ENCODE measurements at places on chromosomes 3 and 15.
A peak's percentile ranks its signal among the peaks of the same experiment; 100 is the strongest.

DNA sequence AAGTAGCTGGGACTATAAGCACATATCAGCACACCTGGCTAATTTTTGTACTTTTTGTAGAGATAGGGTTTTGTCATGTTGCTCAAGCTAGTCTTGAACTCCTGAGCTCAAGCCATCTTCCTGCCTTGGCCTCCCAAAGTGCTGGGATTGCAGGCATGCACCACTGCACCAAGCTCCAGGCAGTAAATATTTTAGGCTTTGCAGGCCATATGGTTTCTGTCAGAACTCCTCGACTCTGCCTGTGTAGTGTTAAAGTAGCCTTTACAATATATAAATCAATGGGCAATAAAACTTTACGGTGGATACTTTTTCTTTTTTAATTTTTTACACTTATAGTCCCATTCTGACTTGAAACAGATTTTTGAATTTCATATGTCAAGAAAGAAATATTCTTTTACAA lies 41.6 kb downstream of the DAG1 start:
- no peak for DNase-seq

DNA sequence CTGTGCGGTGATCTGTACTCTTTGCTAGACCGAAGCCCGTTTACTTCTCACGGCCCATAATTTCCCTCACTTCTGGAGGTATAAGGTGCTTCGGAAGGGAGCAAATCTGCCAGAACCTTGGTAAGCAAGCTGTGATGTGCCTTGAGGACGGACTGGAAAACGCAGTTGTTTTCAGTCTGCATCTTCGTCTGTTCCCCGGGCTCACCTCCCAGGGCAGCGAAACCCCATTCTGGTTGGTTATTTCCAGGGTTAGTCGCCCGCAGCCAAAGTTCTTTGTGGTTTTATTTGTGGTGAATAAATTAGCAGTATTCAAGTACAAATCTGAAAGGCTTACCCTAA lies 401 bp downstream of the RAMAC start:
- peak; percentile 14 for DNase-seq

GRCh38 chr15:58410353-58410752 lies 21.4 kb upstream of the LIPC start:
- DNase-seq = no peak

- DNase-seq = no peak
Measured at GRCh38 chr3:186815435-186815834, 9.2 kb upstream of the RFC4 start.

DNA sequence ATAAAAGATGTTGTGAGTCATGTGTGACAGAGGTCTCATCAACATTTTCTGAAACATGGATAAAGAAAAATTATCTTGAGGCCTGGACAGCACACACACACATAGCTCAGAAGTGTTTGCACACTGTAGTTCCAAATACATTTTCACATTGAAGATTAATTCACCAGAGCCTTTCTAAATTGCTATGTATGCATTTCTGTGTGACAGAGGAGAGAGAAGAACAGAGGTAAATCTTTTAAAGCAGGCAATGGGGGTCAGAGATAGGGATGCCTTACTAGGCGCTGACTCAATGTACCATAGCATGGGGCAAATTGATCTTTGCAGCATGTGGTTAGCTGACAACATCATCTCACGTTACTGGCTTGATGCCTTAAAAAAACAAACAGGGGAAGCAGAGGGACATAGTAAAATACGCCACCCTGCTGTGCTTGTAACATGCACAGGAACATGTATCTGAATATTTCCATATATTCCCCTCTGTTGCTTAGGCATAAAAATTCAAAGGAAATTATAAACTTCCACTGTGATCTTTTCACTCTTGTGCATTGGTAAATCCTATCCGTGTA lies 7.7 kb downstream of the POU1F1 start:
- DNase-seq = no peak

GRCh38 chr3:139846729-139847128 lies 88.3 kb upstream of the CLSTN2 start:
- DNase-seq = no peak

- no peak for DNase-seq
Measured at GRCh38 chr3:121649645-121650044, 11.1 kb downstream of the HCLS1 start.

- peak; percentile 5 for DNase-seq
Measured at GRCh38 chr3:111338059-111338698, 203.8 kb upstream of the CD96 start.

DNA sequence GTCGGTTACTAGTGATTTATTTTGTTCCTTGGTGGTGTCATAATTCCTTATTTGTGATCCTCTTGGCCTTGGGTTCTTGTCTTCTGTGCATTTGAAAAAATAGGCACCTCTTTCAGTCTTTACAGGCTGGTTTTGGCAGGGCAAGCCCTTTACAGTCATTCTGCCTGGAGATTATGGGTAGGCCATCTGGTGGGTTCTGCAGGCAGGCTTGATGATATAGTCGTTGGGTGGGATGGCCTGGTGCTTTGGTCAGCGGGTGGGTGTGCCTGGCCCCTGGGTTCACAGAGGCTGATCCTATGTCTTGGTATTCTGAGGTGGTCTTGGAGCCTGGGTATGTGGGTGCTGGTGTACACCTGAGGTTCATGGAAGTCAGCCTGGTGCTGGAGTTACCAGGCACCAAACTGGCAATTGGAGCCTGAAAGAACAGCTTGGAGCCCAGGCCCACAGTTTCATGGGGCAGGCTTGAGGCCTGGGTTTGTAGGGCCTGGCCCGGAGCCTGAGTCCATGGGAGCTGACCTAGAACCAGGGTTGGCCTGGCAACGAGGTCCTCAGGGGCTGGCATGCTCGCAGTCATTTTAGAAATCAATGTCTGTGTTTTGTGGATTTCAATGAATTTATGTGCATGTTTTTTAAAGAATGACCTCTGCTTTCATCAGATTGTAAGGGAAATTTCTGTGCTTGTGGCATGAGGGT lies 63.3 kb downstream of the DOCK3 start:
- no peak for DNase-seq

DNA sequence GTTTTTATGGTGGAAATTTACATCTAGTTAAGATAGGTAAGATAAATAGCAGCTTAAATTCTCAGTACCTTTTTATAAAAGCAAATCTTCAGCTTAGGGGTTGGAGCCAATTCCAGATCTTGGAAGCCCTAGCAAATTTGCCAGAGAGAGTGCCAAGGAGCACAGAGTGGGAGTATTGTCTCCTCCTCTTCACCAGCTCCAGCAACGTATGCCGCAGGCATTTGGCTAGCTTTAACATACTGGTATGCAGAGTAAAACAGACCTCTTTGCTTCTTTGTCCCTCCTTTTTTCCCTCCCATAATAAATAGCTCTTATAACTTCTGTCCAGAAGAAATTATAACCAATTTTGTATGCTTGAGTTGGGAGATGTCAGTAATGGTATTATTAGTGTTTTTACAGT lies 140.4 kb downstream of the DIPK2A start:
- no peak for DNase-seq

DNA sequence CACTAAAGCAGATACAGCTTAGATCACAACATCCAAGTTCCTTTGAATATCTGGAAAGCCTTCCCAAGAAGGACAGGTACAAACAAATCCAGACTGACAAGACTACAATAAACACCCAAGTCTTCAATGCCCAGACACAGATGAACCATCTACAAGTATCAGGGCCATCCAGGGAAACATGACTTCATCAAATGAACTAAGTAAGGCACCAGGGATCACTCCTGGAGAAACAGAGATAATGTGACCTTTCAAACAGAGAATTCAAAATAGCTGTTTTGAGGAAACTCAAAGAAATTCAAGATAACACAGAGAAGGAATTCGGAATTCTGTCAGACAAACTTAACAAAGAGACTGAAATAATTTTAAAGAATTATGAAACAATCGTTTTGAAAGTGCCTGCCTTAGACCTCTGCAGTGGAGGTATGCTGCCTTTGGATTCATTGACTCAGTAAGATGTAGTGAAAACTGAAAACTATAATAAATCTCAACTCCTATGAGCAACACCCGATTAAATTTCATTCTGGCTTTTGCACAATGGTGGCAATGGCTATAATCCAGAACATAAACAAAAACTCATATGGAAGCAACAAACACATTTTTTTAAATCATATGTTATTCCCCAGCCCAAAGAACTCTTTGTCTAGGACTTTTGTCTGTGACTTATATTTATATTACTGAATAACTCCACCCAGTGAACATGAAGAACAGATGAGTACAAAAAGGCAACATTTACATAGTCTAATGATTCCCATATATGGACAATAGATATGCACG lies 12.6 kb upstream of the COL8A1 start:
- no peak for DNase-seq

DNA sequence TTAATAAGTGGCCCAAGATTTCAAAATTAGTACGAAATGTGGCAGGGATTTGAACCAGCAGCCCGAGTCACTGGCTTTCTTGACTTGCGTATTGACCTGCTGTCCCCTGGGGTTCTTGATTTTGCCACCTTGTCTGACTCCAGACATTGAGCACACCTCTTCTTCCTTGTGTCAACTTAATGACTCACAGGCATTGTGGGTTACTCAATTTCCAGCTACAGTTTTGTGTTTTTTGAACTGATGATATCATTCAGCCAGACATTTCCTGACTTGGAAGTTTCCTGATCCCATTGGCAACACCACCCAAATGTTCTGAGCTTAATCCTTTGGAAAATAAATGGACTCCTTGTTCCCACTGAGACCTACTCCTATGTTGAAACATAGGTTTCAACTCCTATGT lies 64.2 kb downstream of the MOBP start:
- no peak for DNase-seq

DNA sequence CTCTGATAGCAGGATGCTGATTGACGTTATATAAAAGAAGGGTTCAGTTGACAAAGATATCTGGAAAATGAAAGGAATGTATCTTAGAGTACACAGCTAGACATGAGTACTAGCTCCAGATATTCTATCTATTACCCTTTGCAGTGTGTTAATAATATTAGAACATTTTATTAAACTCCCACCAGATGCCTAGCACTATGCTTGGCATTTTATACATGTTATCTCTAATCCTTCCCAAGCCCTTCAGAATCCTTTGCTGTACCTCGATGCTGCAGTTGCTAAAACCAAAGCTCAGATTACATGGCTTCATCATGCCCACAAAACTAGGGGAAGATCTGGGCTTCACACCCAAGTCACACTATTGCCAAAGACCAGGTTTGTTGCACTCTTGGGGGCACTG lies 350.1 kb upstream of the AZI2 start:
- DNase-seq = no peak

DNA sequence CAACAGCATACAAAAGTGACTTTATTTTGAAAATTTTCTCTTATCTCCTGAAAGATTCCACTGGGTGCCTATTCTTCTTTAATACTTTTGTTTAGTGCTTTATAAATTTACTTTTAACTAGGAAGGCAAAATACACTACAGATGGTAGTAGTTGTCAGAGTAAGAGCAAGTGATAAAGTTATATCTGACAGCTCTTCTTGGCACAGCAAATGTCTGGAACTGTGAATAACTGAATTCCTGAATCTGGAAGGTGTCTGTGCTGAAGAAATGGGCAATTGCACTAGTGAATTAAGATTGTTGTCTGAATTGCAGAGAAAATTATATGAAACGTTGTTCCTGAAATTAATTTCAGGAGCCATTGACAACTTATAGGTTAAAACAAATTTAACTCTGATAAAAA lies 213.8 kb upstream of the CBLB start:
- no peak for DNase-seq

GRCh38 chr3:186152889-186153292 lies 44.0 kb upstream of the ETV5 start:
- DNase-seq = no peak

GRCh38 chr3:69433121-69433968 lies 47.5 kb upstream of the FRMD4B start:
- no peak for DNase-seq

GRCh38 chr3:138921316-138922292 lies 25.3 kb downstream of the FOXL2 start:
- DNase-seq = no peak

DNA sequence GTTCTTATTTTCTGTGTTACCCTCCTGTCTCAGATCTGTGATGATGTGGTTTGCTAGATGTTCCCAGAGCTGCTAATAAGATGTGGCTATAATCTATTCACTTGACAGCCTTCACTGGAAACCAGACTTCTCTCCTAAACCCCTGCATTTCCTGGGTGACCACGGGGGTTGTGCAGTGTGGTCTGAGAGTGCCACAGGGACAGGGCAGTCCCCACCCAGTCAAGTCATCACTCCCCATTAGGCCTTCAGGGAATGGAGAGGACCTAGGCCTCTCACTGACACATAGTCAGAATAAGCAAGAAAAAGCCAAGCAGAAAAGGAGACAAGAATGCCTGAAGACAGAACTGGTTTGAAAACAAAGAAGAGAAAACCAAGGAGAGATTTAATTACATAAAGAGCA lies 58.3 kb downstream of the GJD2 start:
- DNase-seq = no peak

DNA sequence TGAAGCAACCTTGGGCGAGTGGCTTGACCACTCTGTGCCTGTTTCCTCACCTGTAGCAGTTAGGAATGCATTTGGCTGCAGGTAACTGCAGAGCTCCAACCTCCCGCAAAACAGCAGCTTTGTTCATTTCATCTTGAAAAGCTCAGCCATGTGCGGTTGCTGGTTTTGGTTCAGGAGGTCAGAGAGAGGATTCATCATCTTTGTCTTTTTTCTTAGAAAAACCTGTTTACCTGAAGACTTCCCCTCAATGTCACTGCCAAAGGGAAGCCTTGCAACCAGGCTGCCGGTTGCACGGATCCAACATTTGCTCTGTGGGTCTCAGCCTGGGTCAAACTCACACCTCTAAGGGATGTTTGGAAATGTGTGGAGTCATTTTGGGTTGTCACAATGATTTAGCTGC lies 16.4 kb upstream of the FURIN start:
- peak; percentile 82 for DNase-seq

GRCh38 chr3:48748754-48749153 lies 31.7 kb upstream of the IP6K2 start:
- no peak for DNase-seq

DNA sequence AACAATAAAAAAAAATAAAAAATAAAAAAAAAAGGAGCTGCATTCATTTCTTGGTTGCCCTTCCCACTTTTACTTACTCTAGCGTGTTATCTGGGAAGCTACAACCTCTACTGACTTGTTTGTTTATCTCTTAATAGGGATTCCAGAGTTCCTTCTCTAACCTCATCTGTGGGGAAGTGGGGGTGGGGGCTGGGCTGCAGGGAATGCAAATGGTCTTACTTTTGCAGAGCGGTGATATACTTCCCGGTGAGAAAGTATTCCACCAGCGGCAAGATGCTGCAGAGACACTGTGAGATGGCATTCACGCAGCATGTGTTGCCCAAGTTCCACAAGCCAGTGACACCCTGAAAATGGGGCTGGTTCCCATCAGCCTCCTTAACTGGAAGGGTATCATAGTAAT lies 2.1 kb downstream of the USP50 start:
- no peak for DNase-seq

DNA sequence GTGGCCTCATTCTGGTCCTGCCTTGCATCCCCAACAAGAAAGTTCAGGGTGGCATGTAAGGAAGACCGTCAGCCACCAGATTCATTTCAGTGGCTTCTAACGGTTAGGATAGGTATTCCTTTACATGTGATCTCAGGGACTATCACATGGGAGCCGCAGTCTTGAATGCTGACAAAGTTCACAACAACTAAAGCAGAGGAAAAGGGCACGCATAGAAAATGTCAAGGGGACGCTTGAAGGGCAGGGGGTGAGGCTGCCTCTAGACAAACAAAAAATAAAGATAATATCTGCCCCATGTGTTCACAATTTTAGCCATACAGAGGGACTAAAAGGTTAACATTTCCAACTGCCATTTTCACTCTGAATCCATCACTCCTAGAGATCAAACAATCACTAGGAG lies 31.9 kb upstream of the ARL8B start:
- DNase-seq = no peak

Data from T-helper 1 cell (primary cell).